Osteocyte (in vitro differentiated cells): ENCODE measurements at places on chromosomes 12 and 14. TPM values are rescaled to one million over a fixed set of nuclear protein-coding genes. Genes with fewer than 3 reads are reported as not detected.

Gene HAL
- total RNA-seq = 0.50 and 1.7 TPM in 2 replicates

Gene ASCL1
- total RNA-seq = not detected in 2 replicates

Gene GZMH
- total RNA-seq = not detected in 2 replicates

- DNase-seq = no peak
- H3K4me3 ChIP-seq = no peak overlapping the region
Measured at GRCh38 chr14:102544747-102545460, 35.3 kb upstream of the ANKRD9 start.

GRCh38 chr12:13179211-13180074 is 17.1 kb upstream of the EMP1 start:
- H3K4me1 ChIP-seq = peaks cover 44% of the 10 kb centered on the region
- H3K27ac ChIP-seq = peak overlapping the region; percentile 84
- H3K36me3 ChIP-seq = no peaks in the 10 kb centered on the region
- peak overlapping the region; percentile 3 for H3K4me3 ChIP-seq
- H3K27me3 ChIP-seq = no peaks in the 10 kb centered on the region
